ENCODE measurements at places on chromosomes 3 and 15.

GRCh38 chr3:14424711-14425580 lies 22.5 kb downstream of the SLC6A6 start:
- peak; percentile 39 for DNase-seq

DNA sequence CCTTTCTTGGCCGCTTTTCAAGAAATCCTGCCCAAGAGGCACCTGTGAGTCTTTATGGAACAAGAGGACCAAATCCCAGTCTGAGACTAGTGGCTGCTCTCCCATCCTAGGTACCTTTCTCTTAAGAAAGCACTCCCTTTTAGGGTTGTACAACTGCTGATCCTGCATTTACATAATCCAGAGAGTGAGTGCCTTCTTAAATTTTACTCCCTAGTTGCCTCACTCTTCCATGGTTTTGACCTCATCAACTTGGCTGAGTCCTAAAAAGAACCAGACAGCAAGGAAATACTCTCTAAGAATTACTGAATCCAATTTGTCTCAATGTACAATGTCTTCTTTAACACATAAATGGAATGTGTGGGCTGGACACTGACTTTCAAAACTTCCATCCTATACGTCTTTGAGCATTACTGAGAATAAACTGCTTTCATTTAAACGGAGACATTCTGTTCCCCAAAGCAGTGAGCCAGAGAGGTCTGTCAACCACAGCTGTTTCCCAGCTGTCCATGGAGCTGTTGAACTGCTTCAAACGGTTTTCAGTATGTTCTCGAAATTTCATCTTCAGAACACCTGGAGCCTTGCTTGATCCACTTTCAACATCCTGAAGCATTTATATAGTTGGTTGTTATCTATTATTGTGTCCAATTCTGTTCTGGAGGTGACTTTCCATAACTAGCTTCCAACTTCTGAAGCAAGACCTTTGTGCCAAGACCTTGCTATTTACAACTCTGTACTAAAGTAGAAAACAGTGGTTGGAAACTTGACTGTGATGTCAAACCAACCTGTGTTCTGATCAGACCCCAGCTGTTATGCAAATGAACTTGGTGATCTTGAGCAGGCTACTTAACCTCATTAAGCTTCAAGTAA lies 179.1 kb downstream of the SLC9A9 start:
- DNase-seq: no peak

DNA sequence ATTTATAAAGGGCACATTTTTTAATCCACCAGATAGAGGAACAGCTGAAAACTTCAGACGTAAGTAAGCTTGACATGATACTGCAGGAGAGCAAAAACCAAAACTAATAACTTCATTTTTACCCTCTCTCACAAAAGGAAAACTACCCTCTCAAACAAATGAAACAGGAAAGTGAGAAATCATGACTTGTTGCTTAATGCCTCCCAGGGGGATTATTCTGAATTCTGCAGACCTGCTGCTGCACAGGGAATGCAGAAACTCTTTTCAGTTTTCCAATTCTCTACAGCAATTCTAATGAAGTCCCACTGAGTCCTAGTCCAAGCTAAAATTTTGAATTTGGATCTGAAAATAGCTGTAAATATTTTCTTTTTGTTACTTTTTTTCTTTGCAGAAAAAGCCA lies 637.1 kb upstream of the CCDC54 start:
- DNase-seq: no peak

- no peak for DNase-seq
These were observed 22.0 kb downstream of the COL6A6 start for GRCh38 chr3:130539005-130539404.

DNA sequence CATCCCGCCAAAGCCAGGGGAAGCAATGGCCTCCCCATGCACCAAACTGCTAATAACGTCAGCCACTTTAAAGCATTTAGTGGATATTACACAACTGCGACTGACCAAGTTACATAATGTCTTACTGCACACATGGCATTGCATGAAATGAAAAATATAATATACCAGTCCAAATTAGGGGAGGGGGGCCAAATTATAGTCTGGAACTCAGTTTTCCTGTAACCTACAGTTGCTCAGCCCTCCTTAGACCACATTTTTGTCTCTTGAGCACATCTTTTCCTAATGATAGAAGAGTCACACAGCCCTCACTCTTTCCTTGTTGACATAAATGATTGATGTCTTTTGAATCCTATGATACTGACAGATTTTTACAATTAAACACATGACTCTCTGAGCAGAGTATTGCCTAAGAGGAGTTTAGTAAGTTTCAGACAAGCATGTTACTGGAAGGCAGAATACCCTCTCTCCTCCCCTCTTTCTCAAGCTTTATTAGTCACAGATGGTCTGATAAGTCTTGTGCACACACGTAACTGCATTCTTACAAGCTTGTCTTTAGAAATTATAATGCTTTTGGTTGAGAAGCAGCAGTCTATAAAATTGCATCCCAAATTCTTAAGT lies 1.1 kb upstream of the PLD1 start:
- no peak for DNase-seq

- DNase-seq: no peak
These were observed 414.8 kb downstream of the LPP start for GRCh38 chr3:188568736-188569135.

- DNase-seq: no peak
These were observed 119.3 kb downstream of the P3H2 start for GRCh38 chr3:190001426-190001825.

DNA sequence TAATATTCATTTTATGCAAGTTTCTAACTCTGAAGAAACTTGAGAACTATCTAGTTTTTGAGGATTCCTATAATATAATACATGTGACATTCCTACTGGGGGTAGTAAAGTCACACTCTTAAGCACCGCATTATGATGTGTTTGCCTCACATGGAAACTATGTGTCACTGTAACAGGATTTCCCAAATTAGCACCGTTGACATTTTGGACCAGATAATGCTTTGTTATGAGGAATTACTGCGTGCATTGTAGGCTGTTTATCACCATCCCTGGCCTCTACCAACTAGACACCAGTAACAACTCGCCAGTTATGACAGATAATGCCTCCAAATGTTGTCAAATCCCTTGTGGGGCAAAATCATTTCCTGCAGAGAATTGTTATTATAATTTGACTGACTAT lies 267.8 kb downstream of the RAP2B start:
- no peak for DNase-seq

- no peak for DNase-seq
These were observed 4.8 kb downstream of the LRRC58 start for GRCh38 chr3:120344349-120344748.

- DNase-seq: peak; percentile 40
These were observed 448.1 kb upstream of the WNT5A start for GRCh38 chr3:55935241-55935640.

- DNase-seq: no peak
These were observed 17.3 kb upstream of the PLXNA1 start for GRCh38 chr3:126965526-126966080.

DNA sequence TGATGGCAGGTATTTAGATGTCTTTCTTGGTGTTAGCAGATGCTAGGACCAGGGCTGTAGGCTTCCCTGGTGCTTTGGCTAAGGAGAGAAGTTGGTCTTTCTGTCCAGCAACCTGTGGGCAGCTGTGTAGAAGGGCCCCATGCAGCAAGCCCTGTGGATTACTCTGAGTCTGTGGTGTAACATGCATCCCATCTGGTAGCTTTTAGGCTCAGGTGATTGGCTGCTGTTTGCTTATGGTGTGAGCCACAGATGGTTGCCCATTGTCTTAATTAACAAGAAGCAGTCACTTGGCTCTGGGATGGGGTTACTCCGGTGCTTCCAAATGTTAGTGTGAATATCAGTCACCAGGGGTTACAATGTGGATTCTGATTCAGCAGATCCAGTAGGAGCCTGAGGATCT lies 368.6 kb upstream of the C2CD4B start:
- DNase-seq: no peak

- DNase-seq: no peak
These were observed 14.3 kb downstream of the KLHL25 start for GRCh38 chr15:85780225-85780985.

DNA sequence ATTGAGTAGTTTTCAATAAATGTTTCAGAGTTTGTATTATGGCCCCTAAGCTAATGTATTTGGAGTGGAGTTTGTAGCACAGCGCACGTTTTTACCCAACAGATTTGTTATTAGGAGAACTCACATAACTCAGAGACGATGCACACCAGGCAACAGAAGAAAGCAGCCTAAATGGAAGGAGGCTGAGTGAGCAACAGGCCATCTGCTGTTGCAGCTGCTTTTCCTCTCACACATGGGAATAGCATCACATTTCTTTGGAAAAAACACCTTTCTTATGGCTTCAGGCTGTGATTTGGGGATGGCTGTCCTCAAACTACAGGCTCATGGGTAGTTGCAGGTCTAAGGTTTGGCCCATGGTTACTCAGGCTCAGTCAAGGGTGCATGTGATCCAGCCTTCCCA lies 469.3 kb upstream of the MCTP2 start:
- no peak for DNase-seq

DNA sequence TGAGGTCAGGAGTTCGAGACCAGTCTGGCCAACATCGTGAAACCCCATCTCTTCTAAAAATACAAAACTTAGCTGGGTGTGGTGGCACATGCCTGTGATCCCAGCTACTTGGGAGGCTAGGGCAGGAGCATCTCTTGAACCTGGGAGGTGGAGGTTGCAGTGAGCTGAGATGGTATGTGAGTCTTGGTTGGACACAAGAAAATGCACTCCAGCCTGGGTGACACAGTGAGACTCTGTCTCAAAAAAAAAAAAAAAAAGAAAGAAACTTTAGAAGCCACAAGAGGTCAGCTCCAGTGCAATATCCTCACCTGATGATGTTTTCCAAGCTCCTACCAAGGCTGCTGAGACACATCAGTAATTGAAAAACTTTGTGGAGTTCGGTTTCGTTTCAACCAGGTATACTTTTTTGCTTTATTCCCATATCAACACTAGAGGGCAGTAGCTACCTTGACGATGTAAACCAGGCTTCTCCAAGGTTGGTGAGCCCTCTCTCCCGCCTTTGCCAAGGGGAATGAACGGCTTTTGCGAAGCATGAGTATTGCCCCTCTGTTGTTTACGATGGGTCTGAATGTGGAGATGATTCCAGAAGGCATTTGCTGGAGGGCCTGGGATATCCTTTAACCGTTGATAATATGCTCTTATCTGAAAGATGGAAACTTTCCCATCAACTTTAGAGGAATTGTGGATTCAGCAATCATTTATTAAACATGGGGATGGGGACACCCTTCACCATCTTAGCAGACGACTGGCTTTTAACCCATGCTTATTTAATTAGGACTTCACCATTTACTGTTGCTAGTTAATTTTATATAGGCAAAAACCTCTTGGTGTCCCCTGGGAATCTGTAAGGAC lies 202.8 kb downstream of the SV2B start:
- DNase-seq: no peak

GRCh38 chr3:77815467-77815866 lies 775.6 kb downstream of the ROBO2 start:
- DNase-seq: no peak

GRCh38 chr3:16104156-16104555 lies 70.3 kb upstream of the GALNT15 start:
- DNase-seq: no peak

GRCh38 chr15:86362555-86362954 lies 282.9 kb downstream of the AGBL1 start:
- no peak for DNase-seq

- no peak for DNase-seq
These were observed 17.4 kb downstream of the FAN1 start for GRCh38 chr15:30921106-30921505.

DNA sequence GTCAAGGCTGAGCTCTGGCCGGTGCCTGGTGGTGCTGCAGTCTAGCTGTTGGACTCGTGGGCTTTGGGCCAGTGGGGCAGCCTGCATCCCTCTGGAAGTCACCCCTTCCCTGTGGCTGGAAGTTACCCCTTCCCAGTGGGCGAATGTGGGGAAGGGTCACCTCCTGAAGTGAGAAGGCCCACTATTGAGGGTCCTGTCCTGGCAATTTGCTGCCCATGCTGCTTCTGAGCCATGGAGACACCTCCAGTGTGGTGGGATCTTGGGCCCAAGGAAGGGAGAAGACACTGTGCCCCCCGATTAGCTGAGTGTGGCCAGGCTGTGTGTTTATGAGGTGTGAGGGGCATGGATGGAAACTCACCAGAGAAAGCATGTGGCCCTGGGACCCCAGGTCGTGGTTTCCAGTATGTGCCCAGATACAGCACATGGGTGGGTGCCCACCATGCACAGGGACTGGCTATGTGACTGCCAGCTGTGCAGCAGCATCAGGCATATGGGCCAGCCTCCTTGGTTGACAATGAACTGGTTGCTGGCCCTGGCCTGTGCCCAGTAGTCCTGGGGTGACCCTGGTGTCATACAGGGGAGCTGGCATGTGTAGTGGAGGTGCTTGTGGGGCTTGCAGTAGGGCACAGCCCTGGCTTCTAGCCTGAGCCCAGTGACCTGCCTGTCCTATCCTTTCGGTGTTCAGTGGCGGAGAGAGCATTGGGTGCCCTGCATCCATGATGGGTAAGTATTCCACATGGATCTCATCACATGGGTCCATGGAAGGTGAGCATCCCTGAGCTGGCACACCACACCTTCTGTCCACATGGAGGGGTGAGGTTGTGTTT lies 221.2 kb downstream of the SNRPN start:
- no peak for DNase-seq

- no peak for DNase-seq
These were observed 13.1 kb downstream of the HDAC11 start for GRCh38 chr3:13492976-13493866.

DNA sequence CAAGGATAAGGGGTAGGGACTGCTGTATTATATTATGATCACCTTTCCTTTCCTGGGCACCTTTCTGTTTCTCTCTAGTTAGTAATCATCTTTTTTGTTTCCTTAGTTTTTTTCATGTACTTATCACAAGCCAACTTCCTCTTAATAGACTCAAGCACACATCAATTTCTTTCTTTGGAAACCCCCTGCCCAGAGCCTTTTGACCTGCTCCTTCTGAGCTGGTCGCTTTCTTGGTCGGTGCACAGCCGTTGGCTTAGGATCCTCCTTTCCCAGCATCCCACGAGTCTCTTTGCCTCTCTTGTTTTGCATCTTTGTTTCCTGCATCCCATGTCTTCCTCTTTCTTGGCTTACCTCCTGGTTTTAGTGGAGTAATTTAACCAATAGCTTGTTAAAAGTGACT lies 26.9 kb downstream of the GASK1A start:
- DNase-seq: no peak

DNA sequence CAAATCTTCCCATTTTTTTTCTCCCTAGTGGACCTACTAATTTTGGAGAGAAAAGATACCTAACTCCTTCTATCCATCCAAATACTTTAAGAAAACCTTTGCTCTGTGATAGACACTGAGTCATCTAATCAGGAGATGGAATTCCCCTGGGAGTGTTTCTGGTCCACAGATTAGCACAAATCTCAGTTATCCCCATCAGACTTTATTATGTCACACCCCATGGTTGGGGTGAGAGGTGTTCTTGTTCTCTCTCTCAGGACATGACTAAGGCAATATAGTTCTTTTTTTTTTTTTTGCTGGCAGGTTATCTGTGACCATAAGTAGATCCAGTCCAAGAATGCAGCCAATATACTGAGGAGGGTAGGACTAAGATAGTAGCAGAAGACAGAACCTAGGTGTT lies 15.8 kb downstream of the SLC9A9 start:
- no peak for DNase-seq
